ENCODE measurements at places on chromosomes 16 and 17.

- DNase-seq: no peak
These were observed 58.1 kb downstream of the TOX3 start for GRCh38 chr16:52488837-52489289.

DNA sequence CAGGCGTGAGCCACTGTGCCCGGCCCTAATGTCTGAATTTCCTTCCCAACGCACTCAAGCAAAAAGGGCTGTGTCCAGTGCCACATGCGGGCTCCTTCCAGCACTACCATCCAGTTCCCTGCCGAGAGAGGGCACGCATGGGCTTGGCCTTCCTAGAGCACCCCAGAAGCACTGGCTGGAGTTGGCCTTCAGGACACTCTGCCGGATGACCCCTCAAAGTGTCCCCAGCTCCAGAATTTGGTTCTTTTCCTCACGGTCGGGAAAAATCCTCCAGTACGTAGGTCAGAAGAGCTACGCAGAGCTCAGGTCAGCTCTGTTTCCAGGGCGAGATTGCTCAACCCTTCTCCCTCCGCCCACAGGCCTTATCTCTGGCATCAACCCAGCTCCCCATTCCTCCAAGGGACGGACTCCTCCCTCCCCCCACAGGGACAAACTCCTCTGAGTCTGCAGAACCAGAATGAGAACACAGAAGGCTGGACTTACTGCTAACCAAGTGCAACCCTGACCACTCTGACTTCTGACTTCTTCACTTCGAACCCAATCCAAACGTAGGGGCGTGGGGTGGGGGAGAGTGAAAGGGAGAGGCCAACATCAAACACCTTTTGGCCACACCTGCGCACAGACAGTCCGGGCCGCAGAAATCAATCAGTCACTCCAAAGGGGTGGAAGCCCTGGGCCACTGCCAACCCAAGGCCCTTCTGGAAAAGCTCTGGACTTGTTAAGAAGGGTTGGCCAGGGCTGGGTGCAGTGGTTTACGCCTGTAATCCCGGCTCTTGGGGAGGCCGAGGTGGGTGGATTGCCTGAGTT, 3.6 kb downstream of the CDC42EP4 start:
- no peak for DNase-seq

GRCh38 chr16:11915114-11915643, 577 bp downstream of the GSPT1 start:
- DNase-seq: no peak

DNA sequence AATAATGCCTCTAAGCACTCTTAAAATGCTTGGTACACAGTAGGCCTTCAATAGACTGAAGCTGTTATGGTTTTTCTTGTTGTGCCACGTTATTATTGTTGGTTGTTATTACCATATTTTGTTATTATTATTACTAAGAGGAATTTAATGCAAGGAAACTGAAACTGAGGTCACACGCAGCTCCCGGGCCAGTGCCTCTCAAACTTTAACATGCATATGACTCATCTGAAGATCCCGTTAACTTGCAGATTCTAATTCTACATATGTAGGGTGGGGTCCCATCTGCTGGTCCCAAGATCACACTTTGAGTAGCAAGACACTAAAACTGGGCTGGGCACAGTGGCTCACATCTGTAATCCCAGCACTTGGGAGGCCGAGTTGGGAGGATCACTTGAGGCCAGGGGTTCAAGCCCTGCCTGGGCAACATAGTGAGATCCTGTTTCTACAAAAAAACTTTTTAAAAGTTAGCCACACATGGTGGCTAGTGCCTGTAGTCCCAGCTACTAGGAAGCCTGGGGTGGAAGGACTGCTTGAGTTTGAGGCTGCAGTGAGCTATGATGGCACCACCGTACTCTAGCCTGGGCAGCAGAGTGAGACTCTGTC, 888 bp downstream of the ACSM5 start:
- no peak for DNase-seq

DNA sequence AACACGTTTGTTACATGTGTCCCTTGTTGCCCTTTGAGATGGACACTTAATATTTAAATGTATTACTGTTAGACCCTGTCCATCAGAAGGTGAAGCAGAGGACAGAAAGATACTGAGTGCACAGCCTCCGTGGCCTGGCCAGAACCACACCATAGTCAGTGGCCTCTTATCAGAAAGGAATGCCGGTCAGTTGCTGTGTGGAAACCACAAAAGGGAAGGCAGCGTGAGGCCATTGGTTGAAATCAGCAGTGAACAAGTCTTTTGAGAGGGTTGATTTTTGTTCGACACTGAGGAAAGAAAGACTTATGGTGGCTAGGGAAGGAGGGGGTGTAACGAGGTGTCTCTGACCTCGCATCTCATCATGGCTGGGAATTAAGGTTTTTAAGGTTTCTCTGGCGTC, 85.4 kb upstream of the CLEC18A start:
- DNase-seq: no peak

- no peak for DNase-seq
These were observed 83.6 kb upstream of the NLRP1 start for GRCh38 chr17:5667871-5668270.

GRCh38 chr17:47224966-47225365, 15.8 kb downstream of the MYL4 start:
- no peak for DNase-seq

DNA sequence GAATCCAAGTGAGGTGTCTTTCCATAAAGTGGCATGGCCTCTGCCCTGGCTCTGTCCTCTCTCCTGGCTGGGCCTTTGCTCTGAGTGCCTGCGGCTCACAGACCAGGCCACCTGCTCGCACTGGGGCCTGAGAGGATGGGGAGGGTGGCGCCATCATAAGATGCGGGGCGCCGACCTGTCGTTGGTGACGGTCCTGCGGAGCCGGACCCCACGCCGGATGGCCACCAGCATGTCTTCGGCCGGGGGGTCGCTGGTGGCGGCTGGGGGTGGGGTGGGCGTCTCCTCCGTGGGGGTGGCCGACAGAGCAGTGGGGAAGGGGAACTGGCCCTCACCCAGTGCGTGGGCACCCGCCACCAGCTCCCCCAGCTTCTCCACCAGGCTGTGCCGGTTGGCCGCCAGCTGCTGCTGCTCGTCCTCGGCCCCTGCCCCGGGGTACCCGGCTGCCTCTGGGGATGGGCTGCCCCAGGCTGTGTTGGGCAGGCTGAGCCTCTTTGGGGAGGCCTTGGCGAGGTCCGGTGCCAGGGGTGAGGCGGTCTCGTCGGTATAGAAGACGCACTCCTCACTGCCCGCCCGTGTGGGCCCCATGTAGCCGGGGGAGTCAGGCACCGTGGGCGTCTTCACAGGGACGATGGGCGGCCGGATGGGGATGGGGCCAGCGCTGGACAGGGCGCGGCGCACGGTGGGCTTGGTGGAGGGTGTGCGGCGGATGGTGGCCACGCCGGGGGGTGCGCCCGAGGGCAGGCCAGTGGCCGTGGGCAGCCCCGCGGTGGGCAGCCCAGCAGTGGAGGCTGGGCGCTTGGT, 17.4 kb downstream of the IL34 start:
- no peak for DNase-seq

DNA sequence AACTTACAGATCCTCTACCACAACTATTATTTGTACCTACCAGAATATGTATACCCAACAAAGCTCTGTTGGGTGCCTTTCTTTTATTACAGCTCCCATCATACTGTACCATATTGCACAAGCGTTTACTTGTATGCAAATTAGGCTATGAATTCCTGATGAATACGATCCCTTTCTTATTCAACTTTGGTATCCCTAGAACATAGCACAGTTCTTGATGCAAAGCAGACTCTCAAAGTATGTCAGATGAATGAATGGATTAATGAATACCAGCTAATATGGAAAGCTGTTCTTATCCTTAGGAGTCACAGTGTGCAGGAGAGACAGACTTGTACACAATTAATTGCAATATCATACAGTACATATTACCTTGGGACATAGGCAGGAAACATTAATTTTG, 79.7 kb upstream of the NACA2 start:
- DNase-seq: no peak

- DNase-seq: peak; percentile 16
These were observed 5.9 kb downstream of the ARSG start for GRCh38 chr17:68297195-68297594.

DNA sequence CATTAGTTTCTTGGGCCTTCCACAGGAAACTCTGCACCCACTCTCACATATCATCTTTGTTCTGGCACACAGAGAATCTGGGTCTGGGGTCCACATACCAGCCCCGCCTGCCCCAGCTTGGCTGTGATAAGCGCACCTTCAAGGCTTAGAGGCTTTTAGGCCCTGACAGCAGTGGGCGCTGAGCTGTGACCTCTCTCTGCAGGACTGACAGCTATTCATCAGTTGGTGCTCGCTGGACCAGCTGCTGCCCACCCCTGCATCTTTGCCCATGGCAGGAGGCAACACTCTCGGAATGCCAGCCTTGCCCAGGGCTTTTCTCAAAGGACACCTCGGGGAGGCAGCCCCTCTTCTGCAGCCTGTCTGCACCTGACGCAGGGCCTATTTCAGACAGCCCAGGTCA, 62.9 kb downstream of the SDK2 start:
- no peak for DNase-seq

DNA sequence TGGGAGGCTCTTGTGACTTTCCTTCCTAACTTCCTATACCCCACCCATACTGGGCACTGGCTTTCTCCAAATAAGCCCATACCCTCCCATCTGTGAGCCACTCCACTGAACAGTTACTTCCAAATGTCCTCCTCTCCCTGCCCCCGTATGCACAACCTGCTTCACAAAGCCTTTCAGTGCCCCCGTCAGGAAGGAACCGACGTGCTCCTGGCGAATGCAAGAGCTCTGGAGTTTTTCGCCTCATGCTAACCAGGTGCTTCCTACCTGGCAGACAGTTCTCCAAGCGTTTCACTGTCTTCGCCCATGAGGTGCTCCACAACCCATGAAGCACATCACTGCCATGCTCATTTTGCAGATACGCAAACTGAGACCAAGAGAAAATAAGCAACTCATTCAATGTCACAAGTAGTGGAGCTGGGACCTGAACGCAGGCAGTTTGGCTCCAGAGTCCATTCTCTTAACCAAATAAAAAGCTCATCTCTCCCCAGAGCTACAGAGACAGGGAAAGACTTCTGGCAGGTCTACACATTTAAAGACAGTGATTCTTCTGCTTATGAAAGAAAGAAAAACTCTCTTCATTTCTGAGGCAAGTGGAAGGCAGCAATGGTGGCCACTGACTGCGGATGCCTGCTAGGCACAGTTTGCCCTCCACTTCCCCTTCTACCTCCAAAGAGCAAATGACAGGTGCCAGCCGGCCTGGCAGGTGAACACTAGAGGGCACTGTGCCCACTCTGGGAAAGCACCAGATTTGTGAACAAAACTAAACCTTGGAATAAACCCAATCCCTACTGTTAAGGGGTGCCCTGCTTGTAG, 23.8 kb downstream of the SPHK1 start:
- peak; percentile 53 for DNase-seq

- no peak for DNase-seq
These were observed 5.8 kb upstream of the CD79B start for GRCh38 chr17:63937920-63938319.

GRCh38 chr17:50769884-50770283, 2.6 kb upstream of the ANKRD40CL start:
- no peak for DNase-seq

- DNase-seq: no peak
These were observed 33.9 kb downstream of the PLD6 start for GRCh38 chr17:17172001-17172939.

GRCh38 chr16:79599837-79600637, 500 bp downstream of the MAF start:
- DNase-seq: peak; percentile 28

GRCh38 chr17:61809816-61810392, 53.4 kb downstream of the BRIP1 start:
- DNase-seq: no peak

- DNase-seq: no peak
These were observed 34.3 kb downstream of the MARF1 start for GRCh38 chr16:15608398-15609285.
